ENCODE measurements at places on chromosomes 1 and 21. TPM values are rescaled to one million over a fixed set of nuclear protein-coding genes. Genes with fewer than 3 reads are reported as not detected.

DNA sequence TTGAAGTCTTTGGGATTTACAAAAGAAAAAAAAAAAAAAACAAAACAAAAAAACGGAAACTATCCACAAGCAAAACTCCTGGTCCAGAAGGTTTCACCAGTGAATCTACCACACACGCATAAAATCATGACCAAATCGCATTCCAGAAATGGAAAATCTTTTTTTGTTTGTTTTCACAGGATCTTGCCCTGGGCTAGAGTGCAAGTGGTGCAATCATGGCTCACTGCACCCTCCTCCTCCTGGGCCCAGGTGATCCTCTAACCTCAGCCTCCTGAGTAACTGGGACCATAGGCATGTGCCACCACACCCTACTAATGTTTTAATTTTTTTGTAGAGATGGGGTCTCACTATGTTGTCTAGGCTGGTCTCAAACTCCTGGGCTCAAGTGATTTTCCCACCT is 100.5 kb downstream of the DYRK1A start:
- no peak for DNase-seq

Gene KCND3
- total RNA-seq = not detected

- no peak for DNase-seq
Observed at GRCh38 chr1:154816937-154817336, 53.1 kb downstream of the KCNN3 start.

Gene EPHA8
- not detected for total RNA-seq

Gene AMY2B
- total RNA-seq = 0.48 TPM

GRCh38 chr1:7263021-7263960 is 478.0 kb downstream of the CAMTA1 start:
- DNase-seq = no peak
